NCI-H748 treated with DMSO at 0.1 percent for 48 hours (cell line): ENCODE measurements at places on chromosomes 12 and 14.
A peak's percentile ranks its signal among the peaks of the same experiment; 100 is the strongest.

- DNase-seq, result no peak
These were observed 43.9 kb downstream of the BHLHE41 start for GRCh38 chr12:26080911-26081310.

DNA sequence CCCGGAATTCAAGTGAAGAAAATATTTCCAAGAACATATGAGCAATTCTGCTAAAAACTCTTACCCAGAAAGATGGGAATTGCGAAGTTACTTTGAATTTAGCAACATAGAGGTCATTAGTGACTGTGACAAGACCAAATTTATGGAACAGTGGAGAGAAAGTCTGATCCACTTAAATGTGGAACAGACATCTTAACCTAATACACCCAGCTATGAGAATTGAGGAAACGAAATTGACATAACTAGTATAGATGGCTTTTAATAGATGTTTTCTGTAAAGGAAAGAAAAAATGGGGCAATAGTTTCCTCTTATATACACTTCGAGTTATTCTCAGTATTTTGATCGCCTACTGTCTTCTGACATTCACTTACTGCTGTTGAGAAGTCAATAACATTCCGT is 4.6 kb downstream of the OVCH1 start:
- no peak for DNase-seq

GRCh38 chr12:32098112-32098511 is 8.5 kb upstream of the BICD1 start:
- peak; percentile 77 for DNase-seq

DNA sequence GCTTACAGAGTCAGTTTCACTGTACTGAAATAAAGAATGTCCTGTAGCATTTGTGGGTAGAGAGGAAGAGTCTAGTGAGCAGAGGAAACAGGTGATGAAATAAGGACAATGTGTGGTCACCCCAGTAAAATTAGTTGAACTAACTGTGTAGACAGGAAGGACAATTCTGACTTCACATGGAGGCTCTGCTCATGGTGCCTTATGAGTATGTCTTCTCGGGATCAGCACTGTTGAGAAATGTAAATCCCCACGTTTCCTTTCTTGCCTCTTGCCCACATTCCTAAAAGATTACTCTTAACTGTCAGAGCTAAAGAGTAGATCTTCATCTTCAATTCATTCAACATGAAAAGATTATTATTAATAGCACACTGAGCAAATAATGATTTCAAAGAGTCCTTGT is 113.2 kb upstream of the FLRT2 start:
- DNase-seq, result no peak

DNA sequence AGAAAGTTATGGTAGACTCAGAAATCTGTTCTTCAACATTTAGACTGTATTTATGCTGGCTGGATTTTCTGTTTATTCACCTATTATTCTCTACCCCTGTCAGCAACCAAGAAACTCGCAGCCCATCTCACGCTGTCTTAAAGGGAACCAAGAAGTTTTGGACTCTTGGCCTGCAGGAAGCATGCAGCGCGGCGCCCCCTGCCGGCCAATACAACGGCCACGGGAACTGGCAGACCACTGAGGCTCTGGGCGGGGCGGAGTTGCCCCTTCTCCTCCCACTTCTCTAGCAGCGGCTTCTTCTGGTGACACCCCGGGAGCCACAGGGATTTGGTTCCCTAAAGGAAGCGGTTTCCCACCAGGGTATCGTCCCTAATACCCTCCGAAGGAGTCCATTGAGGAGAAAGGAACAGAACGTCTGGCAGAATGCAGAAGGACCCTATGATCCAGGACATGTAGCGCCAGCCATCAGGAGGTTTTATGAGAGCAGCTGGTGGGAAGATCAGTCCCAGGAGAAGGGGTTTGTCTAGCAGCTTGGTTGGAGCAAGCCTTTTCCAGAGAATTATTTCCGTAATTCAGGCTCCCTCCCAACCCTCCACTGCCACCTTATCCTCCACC is 21.0 kb upstream of the RNASE2 start:
- no peak for DNase-seq

GRCh38 chr14:93780813-93781400 is 7.4 kb downstream of the PRIMA1 start:
- no peak for DNase-seq

DNA sequence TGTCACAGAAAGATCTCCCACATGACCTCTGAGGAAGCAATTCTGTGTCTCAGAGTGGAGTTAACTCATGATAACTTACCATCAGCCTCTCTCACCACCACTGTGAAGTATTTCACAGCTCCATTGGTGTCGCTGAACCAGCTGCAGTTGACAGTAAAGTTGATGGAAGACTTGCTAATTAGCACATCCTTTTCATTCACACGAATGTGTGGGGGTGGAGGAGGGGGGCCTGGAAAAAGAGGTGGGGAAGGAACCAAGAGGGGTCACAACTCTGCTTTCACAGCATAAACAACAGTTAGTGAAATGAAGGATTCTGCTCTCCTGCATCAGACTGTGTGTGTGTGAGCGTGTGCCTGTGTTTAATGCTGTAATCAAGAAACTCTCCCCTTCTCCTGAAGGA is 82.1 kb downstream of the PTPRB start:
- no peak for DNase-seq

DNA sequence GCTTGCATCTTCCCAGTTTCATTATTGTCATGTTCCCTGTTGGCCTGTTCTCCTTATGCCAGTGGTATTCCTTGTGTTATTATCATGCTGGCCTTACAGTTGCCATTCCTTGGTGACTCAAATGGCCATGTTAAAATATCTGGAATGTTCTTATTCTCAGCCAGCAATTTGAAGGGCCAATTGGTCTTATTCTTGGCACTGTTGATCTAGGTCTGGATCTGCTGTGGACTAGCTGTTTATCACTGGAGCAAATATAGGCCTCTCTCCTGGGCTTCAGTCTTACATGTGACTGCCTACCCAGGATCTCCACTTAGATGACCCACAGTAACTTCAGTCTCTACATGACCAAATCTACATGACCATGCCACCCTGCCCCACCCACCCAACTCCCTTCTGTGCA is 5.4 kb downstream of the CIPC start:
- DNase-seq, result no peak

DNA sequence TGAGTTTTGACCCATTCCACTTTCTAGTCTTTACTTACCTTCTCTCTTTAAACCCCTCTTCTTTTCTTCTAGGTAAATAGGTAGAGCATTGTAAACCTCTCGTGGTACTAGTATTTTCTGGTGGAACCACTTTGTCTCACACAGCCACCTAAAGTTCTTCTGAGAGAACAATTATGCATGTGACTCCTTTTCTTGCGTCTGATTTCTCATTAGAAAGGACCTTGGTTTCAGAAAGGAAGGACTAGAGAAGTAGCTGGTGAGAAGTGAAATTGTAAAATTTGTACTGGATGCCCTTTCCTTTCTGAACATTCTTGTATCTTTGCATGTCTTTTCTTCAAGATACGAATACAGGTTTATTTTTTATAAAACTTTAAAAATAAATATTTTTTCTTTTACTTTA is 99.0 kb downstream of the NUBPL start:
- no peak for DNase-seq

- DNase-seq, result no peak
These were observed 158.8 kb downstream of the TMEM132C start for GRCh38 chr12:128425666-128426331.

DNA sequence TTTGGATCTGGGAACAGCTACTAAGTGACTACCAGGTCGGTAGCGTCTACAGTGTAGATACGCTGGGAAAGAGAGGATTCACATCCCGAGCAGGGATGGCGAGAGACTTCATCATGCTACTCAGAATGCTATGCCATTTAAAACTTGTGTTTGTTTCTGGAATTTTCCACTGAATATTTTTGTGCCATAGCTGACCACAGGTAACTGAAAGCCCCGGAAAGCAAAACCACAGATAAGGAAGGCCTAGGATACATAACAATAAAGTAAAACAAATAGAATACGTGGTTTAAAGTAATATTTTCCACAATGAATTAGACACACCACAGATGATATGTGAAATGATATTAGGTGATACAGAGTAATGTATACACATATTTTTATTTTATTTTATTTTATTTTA is 7.9 kb upstream of the HCAR1 start:
- DNase-seq, result no peak

DNA sequence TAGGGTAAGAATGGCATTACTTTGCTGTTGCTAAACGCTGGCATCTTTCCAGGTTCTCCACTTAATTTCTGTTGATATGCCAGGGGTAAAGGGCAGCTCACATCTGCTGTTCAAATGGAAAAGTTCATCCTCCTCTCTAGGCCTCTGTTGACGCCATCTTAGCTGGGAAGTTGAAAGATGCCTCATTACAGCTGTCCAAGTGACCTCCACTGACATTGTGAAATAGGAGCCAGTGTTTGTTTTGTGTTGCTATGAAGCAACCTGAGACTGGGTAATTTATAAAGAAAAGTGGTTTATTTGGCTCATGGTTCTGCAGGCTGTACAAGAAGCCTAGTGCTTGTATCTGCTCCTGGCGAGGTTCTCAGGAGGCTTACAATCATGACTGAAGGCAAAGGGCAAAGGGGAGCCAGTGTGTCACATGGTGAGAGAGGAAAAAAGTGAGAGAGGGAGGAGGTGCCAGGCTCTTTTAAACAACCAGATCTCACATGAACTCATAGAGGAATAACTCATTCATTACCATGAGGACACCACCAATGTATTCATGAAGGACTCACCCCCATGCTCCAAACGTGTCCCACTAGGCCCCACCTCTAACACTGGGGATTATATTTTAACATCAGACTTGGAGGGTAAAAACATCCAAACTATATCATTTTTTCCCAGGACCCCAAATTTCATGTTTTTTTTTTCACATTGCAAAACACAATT is 3.2 kb upstream of the ADAM21 start:
- peak; percentile 13 for DNase-seq

DNA sequence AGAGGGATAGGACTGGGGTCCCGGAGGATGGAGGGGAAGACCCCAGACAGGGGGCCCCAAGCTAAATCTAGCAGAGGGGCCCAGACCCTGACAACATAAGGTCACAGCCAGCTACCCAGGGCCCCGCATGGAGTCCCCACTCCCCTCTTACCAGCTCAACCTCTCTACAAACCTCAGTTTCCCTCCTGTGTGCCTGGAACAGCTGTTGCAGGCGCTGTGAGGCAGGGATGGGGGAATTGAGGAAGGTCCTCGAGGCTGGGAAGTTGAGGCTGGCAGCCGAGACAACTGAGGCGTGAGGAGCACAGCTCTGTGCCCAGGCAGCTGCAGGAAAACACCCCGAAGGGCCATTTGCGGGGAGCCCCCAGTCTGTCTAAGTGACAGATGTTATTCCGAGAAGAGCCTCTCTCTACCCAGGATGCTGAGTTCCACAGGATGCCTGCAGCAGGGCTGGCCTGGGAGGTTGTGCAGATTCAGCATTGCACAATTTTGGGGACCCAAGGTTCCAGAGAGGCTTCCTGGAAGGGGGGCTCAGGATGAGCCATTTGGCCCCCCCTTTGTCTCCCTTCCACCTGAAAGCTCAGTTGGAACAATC is 42.7 kb upstream of the NCOR2 start:
- DNase-seq, result no peak

- DNase-seq, result no peak
These were observed at the start of gene PIWIL1 for GRCh38 chr12:130337488-130338303. TSS of gene PIWIL1 (plus strand) at chr12:130337887. CDS start at chr12:130342592, 4,705 bp downstream.

GRCh38 chr14:58724206-58724605 is 86.4 kb downstream of the DACT1 start:
- no peak for DNase-seq

DNA sequence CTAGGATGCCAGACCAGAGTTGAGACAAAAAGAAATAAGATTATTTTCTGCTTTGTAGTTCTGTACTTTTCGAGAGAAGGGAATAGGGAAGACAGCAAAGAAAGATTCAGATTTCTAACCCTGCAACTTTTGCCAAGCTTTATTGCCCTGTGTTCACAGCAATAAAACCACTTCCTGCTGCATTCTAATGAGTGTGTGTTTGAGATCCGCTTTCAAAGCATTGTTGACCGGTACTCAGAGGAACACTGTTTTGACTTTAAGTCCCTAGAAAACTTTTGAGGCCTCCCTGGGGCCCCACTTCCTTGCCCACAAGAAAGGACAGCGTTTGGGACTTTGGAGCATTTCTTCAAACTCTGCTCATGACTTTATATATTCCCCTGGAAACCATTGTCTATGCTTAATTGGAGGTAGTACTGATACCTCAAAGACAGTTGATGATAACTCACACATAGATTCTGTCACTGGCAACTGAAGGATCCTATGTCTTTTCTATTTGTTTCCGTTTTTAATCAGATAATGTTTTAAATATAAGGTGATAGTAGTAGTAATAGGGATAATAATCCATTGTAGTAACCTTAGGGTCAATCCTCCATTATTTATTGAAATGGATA is 1.3 kb downstream of the RNASE6 start:
- DNase-seq, result no peak

- DNase-seq, result no peak
These were observed 129.4 kb downstream of the SCARB1 start for GRCh38 chr12:124734224-124734788.
